ENCODE measurements at places on chromosomes 12 and 14. TPM values are rescaled to one million over a fixed set of nuclear protein-coding genes. Genes with fewer than 3 reads are reported as not detected.

DNA sequence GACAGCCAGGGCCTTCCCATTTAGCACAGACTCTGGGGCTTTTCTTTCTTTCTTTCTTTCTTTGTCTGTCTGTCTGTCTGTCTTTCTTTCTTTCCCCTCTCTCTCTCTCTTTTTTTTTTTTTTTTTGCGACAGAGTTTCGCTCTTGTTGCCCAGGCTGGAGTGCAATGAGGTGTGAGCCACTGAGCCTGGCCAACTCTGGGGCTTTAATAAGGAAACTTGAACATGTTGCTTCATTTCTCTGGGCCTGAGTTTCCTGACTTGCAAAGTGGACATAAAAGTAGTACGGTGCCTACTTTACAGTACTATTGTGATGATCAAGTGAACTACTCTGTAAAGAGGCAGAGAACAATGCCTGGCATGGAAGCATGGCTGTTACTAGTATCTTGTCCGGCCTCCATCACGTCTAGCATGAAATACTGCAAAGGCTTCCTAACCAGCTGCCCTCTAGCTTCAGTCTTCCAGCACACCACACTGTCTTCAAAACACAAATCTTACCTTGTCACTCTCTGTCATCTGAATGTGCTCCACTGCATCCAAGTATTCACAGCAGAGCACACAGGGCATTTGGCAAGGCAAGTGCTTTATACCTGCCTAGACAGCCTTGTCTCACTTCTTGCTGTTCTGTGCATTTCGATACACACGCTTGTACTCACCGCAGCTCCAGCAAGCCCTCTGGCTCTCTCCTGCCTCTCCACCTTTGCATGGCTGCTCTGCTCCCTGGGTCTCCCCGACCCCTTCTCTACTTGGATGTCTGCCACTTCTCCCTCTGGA is 96.7 kb downstream of the IRF2BPL start:
- no peak overlapping the region for H3K4me3 ChIP-seq
- no peaks in the 10 kb centered on the region for H3K4me1 ChIP-seq
- no peak for DNase-seq
- no peaks in the 10 kb centered on the region for H3K27me3 ChIP-seq
- no peaks in the 10 kb centered on the region for H3K36me3 ChIP-seq

- no peaks in the 10 kb centered on the region for H3K36me3 ChIP-seq
- DNase-seq = no peak
- no peak overlapping the region for H3K27ac ChIP-seq
- H3K4me1 ChIP-seq = no peaks in the 10 kb centered on the region
- H3K27me3 ChIP-seq = no peaks in the 10 kb centered on the region
Observed at GRCh38 chr14:96586921-96587822, 85.0 kb downstream of the PAPOLA start.

- no peak overlapping the region for H3K4me3 ChIP-seq
- no peak overlapping the region for H3K27ac ChIP-seq
- no peak for DNase-seq
Observed at GRCh38 chr12:57617942-57618341, 6.7 kb downstream of the ARHGEF25 start.

GRCh38 chr14:71856199-71856919 is 75.9 kb upstream of the RGS6 start:
- peak; percentile 66 for DNase-seq
- H3K4me3 ChIP-seq = no peak overlapping the region
- H3K4me1 ChIP-seq = peaks cover 10% of the 10 kb centered on the region
- peaks cover 49% of the 10 kb centered on the region for H3K27me3 ChIP-seq
- no peaks in the 10 kb centered on the region for H3K36me3 ChIP-seq

The COL2A1 gene
- total RNA-seq = not detected
